ENCODE measurements at places on chromosomes 11 and 22.

DNA sequence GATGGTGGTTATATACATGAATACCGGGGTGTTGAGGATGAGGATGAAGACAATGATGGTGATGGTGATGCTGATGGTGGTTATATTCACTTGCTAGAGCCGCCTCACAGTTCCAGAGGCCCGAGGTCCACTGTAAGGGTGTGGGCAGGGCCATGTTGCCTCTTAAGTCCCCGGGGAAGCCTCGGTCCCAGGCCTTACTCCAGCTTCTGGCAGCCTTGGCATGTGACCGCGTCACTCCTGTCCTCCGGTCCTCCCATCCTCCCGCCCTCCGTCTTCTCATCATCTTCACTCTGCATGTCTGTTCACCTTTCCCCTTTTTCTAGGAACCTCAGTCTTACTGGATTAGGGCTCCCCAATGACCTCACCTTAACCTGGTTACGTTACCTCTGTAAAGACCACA is 54.6 kb downstream of the IGLL1 start:
- DNase-seq: no peak

- no peak for DNase-seq
These were observed 49.8 kb downstream of the CLMP start for GRCh38 chr11:123145220-123145619.

DNA sequence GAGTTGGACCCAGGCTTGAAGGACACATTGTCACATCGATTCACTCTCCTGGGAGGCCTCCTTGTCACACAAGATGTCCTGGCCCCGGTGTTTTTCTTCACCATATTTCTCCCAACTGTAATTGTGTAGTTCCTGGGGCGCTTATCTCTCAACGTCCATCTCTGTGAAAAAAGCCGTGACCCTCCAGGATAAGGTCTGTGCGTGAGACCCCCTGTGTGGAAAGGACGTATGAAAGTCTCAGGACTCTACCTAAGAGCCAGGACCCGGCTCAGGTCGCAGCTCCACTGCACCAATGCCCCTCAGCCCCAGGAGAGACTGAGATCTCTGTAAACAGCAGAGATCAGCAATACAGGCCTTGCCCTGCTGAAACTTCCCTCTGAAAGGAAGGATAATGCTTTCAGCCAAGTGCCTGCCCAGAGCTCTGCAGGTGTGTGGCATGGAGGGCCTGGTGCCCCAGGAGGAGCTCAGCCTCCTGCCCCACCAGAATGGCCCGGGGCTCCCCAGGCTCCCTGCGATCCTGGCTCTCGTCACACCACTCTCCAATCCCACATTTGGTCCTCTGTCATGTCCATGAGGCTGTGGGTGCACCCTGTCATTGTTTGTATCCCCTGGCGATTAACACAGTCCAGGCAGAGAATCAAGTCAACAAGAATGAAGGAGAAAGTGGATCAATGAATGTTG is 119.2 kb upstream of the TMEM45B start:
- DNase-seq: no peak

DNA sequence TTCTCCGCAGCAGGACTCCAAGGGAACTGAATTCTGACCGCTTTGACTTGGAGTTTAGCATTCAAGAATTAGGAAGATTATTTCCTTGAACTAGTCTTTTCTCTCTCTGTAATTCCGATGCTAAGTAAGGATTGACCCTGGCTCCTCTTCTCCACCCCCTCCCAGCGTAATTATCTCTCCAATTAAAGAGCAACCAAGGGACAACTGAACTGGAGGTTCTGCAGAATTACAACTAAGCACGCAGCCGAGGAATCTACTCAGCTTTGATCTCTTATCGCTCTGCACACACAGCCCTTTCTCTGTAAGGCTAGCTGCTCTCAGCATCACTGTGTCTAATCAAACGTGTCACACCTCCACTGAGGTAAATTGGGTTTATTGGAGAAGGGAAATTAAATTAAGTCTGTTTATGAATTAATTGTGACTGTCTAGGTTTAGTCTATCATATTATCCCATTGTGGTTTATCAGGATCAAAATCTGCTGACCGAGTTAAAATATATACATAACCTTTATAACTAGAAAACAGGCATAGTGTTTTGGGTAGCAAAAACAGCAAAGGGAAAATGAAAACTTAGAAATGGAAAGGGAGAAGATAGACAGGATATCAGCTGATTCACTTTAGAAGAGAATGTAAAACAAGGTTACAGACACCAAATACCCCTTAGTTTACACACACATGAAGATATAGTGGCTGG is 241.3 kb upstream of the LARGE1 start:
- no peak for DNase-seq

- no peak for DNase-seq
These were observed 1.4 kb downstream of the B3GNT6 start for GRCh38 chr11:77035580-77035979.

DNA sequence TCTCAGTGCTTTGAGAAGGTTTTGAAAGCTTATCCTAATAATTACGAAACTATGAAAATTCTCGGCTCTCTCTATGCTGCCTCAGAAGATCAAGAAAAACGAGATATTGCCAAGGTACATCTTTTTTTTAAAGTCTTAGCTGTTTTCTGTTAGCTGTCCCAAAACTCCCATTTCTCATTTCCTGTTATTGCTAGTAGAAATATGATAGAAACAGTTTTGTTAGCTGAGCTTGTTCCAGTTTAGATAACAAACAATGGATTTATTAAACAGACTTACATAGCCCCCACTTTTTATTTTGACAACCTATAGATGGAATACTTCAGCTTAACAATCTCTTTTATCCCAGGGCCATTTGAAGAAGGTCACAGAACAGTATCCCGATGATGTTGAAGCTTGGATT is 12.7 kb downstream of the CTR9 start:
- DNase-seq: no peak

DNA sequence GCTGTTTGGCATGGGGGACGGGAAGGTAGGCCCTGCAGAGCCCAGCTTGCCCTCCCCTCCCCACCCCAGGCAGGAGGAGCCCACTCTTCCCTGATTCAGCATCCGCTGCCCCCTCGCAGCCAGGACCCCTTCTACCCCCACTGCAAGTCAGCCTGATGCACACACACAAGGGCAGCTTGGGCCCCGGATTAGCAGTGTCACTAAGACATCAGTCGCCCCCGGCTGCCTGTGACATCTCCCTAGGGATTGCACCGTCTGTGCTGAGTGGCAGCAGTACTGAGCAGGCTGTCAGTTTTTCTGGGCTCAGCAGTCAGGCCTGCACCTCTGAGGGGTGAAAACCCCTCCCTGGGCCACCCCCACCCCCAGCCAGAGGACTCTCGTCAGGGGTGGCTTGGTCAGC is 30.4 kb upstream of the SYT7 start:
- DNase-seq: no peak

DNA sequence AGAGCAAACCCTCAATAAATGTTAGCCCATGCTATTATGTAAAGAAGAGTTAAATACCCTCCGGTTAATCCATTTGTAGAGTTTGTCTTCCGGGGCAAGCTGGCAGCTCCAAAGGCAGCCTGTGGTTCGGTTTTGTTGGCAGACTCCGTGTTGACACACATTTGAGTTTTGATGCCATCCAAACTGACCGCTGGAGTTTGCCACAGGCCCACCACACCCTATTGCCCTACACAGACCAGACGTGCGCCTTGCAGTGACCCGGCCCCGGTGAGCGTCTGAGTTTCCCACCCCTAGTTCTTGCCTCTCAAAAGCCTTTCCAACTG is 25.1 kb downstream of the ELFN2 start:
- no peak for DNase-seq

- no peak for DNase-seq
These were observed 3.6 kb downstream of the CD44 start for GRCh38 chr11:35142481-35143075.

GRCh38 chr11:129286813-129287212 is 88.8 kb upstream of the BARX2 start:
- no peak for DNase-seq

- DNase-seq: no peak
These were observed 133.2 kb downstream of the ADAMTS15 start for GRCh38 chr11:130581646-130582045.
